HepG2 (cell line): ENCODE measurements at places on chromosomes 7 and 10.

- DNase-seq: no peak
Observed at GRCh38 chr10:51691135-51691534, 8.3 kb downstream of the CSTF2T start.

GRCh38 chr10:61192042-61192441, 248.1 kb upstream of the RHOBTB1 start:
- no peak for DNase-seq

GRCh38 chr7:73887762-73888161, 26.8 kb downstream of the TMEM270 start:
- peak; percentile 16 for DNase-seq

- no peak for DNase-seq
Observed at GRCh38 chr7:81783818-81784217, 14.0 kb upstream of the HGF start.

DNA sequence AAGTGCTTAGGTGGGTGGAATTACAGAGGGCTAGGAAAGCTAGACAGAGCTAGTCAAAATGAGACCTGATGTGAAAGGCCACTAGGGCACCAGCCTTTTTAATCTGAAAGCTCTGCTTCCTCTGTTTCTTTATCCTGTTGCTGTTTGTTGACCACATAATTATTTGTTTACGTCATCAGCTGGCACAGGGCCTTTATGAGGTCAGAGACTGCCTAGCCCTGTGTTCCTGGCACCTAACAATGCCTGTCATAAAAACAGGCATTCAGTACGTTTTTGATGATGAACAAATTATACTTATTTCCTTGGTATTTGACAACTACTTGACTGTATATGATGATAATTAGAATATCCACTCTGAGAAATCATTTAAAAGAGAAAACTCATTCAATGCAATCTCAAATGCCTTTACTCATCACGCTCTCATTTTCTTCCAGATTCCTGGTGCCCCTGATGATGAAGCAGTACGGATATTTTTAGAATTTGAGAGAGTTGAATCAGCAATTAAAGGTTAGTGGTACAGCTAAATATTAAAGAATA, 26.0 kb downstream of the RBM17 start:
- no peak for DNase-seq

- DNase-seq: peak; percentile 75
Observed at GRCh38 chr10:33237736-33238624, 96.5 kb downstream of the NRP1 start.

GRCh38 chr7:154748089-154748786, 254.7 kb downstream of the PAXIP1 start:
- DNase-seq: no peak

- no peak for DNase-seq
Observed at GRCh38 chr10:77189075-77189474, 448.5 kb downstream of the KCNMA1 start.

- no peak for DNase-seq
Observed at GRCh38 chr10:43128331-43128730, 9.9 kb upstream of the CSGALNACT2 start.

- DNase-seq: peak; percentile 57
Observed at GRCh38 chr10:89242345-89242684, 9.3 kb downstream of the LIPA start.

GRCh38 chr10:117805139-117805538, 241.6 kb downstream of the RAB11FIP2 start:
- DNase-seq: no peak

GRCh38 chr7:6648066-6648814, 11.1 kb downstream of the ZNF316 start:
- no peak for DNase-seq

DNA sequence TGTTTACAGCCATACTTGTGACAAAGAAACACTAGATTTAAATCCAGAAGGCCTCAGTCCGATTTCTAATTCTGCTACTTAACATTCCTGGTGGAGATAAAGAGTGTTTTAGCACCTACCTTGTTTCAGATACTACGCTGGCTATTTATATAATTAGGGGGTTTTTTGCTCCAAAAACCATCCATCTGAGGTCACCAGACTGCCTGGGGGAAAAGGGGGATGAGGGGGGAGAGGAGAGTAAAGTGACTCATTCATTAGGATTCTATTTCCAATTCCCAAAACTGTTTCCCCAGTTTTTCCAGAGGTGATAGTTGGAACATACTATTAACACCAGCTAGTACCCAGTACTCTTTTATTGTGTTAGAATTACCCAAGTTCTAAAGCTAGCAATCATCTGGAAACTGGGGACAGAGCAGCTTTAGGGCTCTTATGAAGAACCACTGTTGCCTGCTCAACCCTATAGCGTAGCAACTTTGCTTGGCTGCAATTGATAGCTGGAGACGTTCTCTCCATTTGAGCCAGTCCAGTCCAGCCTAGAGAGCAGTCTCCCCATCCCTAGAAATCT, 6.6 kb downstream of the GCC1 start:
- DNase-seq: no peak

DNA sequence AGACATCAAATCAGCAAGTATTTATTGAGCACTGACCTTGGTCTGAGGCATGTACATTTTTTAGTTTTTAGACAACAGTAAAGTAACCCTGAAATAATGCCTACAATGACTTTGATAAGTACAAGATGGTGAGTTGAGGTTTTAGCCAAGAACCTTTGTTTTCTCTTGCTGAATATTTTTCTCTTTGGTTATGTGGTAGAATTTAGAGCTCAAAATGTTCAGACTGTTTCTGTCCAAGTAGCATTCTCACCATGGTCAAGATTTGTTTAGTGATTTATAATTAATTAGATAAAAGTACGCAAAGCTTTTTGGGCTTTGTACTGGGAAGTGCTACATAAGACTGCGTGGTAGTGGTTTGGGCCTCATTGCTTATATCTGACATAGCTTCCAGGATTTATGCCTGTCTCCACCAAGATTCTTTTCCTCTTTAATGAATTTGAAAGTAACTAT, 102.4 kb downstream of the KAT6B start:
- no peak for DNase-seq

- DNase-seq: no peak
Observed at GRCh38 chr7:126696256-126697038, 556.3 kb downstream of the GRM8 start.

DNA sequence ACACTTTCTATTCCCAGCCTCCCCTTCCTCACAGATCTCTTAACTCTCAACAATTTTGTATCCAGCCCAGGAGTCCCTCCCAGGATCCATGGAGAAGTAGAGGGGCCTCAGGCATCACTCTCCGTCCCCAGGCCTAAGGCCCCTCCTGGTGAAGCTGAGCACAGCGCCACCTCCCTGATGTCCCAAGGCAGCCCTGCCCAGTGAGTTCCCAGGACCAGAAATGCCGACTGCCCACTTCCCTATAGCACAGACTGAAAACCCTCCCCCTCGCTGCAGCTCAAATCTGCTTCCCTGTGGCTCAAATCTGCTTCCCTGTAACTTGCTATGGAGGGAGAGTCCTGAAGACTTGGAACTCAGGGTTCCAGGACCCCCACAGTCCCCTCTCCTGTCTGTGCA, 35.6 kb downstream of the YKT6 start:
- DNase-seq: no peak

GRCh38 chr7:156979711-156980110, 30.2 kb downstream of the NOM1 start:
- DNase-seq: no peak

DNA sequence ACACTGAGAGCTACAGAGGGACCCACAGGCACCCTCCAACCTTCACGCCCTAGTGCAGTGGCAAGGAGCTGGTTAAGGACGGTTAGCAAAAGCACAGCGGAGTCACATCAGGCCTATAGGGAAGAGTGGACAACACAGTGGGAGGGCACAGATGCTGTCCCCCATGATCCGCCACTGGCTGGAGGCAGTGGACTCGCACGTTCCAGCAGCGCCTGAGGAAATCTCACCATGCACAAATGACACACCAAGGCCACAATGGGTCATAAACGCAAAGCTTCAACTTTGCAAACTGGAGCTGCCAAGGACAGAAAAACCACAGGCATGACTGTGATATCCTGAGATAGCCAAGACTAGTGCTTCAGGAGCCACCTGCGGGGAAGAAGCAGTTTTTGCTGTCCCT, 58.8 kb downstream of the GRB10 start:
- DNase-seq: no peak

DNA sequence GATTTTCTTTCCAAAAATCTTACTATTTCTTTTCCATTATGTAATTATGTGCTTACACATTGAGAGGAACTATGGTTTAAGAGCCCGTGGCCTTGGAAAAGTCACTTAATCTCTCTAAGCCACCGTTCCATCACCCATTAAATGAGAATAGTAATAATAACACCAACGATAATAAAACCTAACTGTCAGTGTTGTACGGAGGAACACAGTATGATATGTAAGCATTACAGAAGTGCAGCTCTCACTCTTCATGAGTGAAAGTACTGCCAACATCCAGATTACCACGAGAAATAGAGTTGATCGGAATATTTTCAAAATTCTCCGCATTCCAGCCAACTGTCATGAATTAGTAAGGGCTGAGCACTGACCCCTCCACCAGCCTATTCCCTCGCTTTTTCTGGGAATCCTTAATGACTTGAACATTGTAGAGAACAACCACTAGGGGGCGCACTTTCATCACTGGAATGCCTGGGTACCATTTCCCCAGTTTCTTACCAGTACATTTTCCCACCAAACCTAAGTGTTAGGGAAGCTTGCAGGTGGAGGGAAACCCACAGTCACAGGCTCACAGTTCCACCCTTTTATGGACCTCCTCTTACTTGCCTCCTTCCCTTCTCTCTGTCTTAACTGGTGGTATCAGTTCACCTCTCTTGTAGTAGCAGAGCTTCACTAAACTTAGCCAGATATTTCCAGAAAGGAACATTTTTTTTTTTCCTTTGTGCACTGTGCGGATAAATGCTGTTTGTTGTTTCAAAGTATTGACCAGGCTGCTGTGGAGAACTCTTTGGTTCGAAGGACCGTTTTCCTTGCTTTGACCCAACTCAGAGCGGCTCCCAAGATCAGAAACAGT, 27.8 kb downstream of the NKX2-3 start:
- DNase-seq: peak; percentile 55

GRCh38 chr7:51009716-51010496, 227.2 kb upstream of the GRB10 start:
- peak; percentile 5 for DNase-seq

- no peak for DNase-seq
Observed at GRCh38 chr10:67839951-67840350, 2.0 kb upstream of the DNAJC12 start.

DNA sequence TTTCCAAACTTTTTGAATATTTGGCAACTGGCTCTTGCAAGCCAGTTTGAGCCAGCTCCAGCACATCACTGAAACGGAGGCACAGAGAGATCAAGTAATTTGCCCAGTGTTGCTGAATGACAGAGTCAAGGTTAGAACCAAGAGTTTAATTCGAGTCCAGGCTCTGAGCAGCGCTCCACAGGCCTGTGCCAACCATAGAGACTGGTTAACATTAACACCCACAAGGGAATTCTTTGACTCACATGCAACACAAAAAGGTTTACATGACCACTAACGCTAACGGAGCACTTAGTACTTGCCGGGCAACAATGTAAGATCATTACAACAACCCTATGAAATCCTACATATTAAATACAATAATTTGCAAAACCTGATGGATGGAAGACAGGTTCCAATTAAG, 1.5 kb downstream of the RGS10 start:
- DNase-seq: no peak
